ENCODE measurements at places on chromosomes 7 and 10.

- peak; percentile 66 for DNase-seq
- H3K27ac ChIP-seq: no peak overlapping the region
- H3K4me1 ChIP-seq: no peaks in the 10 kb centered on the region
- peaks cover 13% of the 10 kb centered on the region for H3K36me3 ChIP-seq
- no peaks in the 10 kb centered on the region for H3K27me3 ChIP-seq
Observed at GRCh38 chr10:26725837-26726727, 28.6 kb downstream of the PDSS1 start.

DNA sequence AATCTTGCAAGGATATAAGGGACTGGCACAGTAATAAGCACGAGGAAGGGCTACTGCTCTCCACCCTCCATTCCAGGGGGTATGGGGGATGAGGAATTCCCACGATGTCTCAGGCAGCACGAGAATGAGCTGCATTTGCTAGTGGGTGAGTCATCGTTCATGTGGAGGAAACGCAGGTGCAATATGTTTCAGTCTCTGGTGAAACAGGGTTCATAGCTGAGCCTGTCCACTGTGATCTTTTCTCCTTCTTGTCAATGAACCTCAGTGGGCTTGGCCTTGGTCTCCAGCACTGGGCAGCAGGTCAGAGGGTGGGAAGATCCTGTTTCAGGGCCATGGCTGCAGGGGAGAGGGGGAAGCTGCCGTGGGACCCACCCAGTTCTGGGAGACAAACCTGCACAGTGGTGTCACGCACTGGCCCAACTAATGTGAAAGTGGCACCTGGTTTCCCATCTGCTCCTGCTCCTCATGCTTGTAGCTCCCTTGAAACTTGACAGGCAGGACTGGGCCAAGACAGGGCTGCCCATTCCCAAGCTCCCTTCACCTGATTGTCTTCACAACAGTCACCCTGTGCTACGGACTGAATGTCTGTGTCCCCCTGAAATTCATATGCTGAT is 181.9 kb downstream of the USP6NL start:
- peaks cover 1% of the 10 kb centered on the region for H3K36me3 ChIP-seq
- H3K4me1 ChIP-seq: no peaks in the 10 kb centered on the region
- H3K27me3 ChIP-seq: no peaks in the 10 kb centered on the region
- DNase-seq: no peak
- no peak overlapping the region for H3K4me3 ChIP-seq

GRCh38 chr7:131370523-131370968 is 42.9 kb downstream of the MKLN1 start:
- no peaks in the 10 kb centered on the region for H3K27me3 ChIP-seq
- no peaks in the 10 kb centered on the region for H3K36me3 ChIP-seq
- no peak overlapping the region for H3K4me3 ChIP-seq
- peaks cover 20% of the 10 kb centered on the region for H3K4me1 ChIP-seq
- H3K27ac ChIP-seq: peak overlapping the region; percentile 86
- no peak for DNase-seq

DNA sequence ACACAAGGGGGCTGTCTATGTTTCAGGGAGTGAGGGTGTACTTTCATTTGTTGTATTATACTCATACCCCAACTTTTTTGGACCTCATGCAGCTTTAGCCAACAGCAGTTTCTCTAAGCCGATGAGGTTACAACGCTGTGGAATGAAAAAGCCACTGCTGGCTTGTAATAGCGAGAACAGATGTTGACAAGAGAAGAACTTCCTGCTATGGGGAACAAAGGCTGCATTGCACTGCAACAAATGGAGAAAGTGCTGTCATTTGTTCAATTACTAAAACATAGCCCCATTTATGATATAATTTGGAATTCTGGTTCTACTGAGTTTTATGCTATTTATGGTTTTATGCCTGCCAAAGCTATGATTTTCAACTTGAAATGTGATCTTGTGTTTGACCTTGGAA is 104.2 kb upstream of the TMEM72 start:
- no peak for DNase-seq
- H3K4me1 ChIP-seq: peaks cover 58% of the 10 kb centered on the region
- H3K27ac ChIP-seq: no peak overlapping the region
- no peaks in the 10 kb centered on the region for H3K36me3 ChIP-seq
- H3K27me3 ChIP-seq: peaks cover 2% of the 10 kb centered on the region

DNA sequence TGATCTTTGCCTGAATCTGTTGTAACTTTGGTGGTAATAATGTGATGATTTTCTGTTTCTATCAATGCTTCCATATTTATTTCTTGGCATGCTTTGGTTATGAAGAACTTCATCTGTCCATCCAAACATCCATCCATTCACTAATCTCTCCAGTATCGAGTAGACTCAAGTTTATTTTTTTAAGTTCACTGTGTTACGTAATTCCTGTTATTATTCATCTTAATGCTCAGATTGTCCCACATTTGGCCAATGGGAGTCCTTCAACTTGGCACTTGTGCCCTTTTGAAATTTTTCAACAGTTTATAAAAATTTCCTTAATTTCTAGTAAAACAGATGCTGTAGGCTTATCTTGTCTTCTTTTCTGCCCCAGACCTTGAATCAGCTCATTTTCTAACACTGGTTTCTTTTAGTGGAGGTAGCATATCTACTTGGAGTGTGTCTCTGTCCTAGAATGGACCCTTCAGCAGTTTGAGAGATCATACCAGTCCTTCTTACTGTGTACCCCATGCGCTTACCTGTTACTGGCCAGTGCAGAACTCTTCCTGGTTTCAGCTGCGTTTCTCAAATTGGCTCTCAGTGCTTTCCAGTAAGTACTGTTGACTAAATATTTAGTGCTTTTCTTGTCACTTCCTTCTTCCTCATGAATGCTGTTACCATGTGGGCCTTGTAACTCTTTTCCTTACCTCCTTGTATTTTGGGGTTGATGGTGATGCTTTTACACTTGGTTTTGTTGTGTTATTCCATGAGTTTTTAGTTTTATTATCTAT is 100.8 kb downstream of the MLLT10 start:
- H3K4me1 ChIP-seq: peaks cover 15% of the 10 kb centered on the region
- DNase-seq: no peak
- no peaks in the 10 kb centered on the region for H3K27me3 ChIP-seq
- H3K4me3 ChIP-seq: no peak overlapping the region
- H3K36me3 ChIP-seq: peaks cover 40% of the 10 kb centered on the region
